ENCODE measurements at places on chromosomes 6 and 20. TPM values are rescaled to one million over a fixed set of nuclear protein-coding genes. Genes with fewer than 3 reads are reported as not detected.

DNA sequence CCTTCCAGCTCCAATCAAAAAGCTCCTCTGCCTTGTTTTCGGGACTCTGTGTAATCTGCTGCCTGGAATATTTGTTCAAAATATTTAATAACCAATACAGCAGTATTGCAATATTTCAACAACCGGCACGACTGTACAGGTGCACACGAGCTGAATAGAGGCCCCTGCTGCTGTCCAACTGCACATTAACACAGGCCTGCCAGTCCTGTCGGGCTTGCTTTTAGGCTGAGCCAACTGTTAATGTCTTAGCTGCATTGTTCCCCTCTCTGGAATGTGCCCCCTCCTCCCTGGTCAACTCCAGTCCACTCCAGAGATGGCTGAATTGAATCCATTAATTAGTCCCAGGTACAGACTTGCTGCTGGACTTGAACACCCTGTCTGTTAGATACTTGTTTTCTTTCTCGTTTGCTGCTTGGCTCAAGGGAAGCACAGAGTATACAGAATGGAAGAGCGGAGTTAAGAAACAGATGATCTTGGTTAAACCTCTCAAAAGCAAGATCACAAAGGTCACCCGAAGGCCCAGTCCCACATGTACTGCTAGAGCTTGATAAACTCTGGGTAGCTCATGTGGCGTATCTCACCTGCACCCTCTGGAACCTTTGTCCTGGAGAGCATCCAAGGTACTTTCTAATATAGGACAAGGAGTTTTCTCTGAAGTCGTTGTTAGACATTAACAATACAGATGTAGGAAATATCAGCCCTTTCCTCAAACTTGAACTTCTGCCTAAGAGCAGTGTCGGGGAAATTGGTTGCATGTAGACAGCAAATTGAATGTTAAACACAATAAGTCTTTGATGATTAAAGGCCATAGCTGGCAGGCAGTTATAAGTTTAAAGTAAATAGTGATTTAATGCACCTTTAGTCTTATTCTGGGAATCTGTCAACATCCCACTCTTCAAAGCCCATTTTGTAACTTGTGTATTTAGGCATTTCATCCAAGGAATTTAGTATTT lies 31.9 kb downstream of the SHLD1 start:
- no peak for DNase-seq

- DNase-seq: no peak
These were observed 16.9 kb downstream of the SEC23B start for GRCh38 chr20:18524646-18525045.

DNA sequence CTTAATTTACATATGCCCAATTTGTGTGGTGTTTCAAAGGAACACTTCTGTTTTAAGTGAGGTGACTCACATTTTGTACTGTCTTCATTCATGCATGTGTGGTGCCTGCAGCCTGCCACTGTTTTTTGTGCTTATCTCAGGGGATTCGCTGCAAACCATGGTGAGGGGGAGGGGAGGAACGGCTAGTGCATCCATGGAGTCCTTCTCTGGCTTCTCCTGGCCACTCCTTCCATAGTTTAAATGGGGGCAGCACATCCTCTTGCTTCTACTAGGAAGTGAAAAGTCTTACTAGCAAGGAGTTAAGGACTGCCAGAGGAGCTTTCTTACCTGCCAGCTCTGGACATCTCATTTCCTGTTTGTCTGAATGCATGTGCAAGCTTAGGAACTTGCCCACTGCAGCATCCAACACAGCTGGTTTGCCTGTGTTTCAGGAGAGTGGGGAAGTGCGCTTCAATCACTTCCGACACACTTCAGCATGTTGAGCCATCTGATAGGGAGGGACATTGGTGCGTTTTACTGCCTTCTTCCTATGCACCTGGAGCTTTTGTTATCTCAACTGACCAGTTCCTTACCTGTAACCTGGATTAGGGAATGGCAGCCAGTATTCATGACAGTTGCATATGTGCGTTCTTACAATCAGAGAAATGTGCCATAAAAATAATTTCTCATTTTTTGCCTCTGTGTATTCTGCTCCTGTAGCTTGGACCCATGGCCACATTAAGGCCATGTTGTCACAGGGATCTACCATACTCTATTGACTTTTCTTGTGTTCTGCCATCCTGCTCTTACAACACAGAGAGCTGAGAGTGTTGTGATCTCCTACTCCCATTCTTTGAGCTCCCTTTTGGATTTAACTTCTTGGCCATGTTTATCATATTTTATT lies 211.3 kb downstream of the ARID1B start:
- no peak for DNase-seq

SLC24A3 gene
- total RNA-seq: not detected

DNA sequence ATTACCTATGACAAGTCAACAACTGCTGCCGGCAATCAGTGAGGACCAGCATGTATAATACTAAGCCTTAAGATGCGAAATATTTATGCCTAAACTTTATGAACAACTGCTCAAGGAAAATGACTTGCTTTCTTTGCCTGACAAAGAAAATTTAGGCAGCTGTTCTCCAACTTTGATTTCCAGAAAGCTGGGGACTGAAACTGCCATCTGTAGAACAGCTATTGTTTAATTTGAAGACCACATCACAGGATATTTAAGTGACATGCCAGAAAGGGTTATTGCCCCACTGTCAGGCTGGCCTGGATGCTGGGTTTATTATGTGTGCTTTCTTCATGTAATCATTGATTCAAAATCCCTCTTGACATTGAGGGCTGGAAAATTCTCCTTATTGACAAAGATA lies 153.9 kb upstream of the ENPP5 start:
- DNase-seq: no peak

- no peak for DNase-seq
These were observed 125.6 kb upstream of the QKI start for GRCh38 chr6:163288915-163289314.
